ENCODE measurements at places on chromosomes 2 and 18.

- no peak for DNase-seq
These were observed 33.3 kb downstream of the PRKCE start for GRCh38 chr2:45684756-45685155.

- DNase-seq, result no peak
These were observed 39.3 kb upstream of the NRXN1 start for GRCh38 chr2:51071191-51071590.

DNA sequence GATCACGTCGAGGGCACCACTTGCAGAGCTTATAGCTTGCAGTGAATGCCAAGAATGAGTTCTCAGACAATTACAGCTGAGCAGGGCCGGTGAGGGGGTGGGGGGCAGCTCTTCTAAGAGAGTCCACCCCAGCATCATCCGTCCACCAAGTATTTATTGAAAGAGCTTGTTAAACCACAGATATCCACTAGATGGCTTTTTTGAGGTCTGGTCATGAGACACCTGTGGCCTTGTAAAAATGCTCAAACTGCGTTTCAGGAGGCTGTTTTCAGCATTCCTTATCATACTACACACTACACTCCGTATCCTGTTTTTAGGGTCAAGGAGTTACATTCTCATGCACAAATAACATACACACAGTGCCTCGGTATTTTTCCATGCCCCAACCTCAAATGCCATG is 51.5 kb downstream of the DNAJC10 start:
- peak; percentile 2 for DNase-seq

DNA sequence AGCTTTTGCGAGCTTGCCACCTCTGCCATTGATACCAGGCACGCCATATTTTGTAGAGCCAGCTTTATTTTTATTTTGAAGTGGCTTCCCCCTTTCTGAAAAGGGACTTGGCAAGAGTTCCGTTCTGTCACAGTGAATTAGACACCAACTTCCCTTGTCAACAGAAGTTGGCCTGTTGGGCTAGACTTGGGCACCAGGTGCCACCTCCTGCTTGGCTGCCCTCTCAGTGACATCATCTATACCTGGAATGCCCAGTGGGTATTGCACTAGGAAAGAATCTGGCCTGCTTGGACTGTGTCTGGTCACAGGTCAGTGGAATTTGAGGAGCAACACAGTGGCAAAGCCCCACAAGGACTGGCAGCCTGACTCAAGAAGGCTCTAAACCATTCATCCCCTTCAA is 101.0 kb downstream of the BCL2L11 start:
- no peak for DNase-seq

- no peak for DNase-seq
These were observed 103.3 kb downstream of the ST6GAL2 start for GRCh38 chr2:106782681-106783080.

- DNase-seq, result no peak
These were observed 259.0 kb downstream of the AGAP1 start for GRCh38 chr2:235752846-235753245.

GRCh38 chr2:99559075-99559662 is 69.4 kb upstream of the REV1 start:
- DNase-seq, result peak; percentile 78

DNA sequence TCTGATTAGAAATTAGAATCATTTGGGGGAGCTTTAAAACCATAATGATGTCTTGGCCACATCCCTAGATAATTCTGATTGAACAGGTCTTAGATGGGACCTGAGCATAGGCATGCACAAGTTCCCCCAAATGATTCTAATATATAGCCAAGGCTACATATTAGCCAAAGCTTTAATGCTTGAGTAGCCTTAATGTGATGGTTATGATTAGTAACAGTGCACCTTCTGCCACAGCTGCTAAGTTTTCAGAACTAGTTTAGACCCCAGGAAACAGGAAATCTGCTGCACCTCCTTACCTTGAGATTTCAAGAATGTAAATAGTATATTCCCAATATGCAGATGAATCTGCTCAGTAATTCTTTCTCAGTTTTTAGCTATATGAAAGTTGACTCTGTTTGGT is 119.8 kb downstream of the PTPN4 start:
- DNase-seq, result no peak

GRCh38 chr2:229205704-229206103 is 65.4 kb downstream of the PID1 start:
- no peak for DNase-seq

DNA sequence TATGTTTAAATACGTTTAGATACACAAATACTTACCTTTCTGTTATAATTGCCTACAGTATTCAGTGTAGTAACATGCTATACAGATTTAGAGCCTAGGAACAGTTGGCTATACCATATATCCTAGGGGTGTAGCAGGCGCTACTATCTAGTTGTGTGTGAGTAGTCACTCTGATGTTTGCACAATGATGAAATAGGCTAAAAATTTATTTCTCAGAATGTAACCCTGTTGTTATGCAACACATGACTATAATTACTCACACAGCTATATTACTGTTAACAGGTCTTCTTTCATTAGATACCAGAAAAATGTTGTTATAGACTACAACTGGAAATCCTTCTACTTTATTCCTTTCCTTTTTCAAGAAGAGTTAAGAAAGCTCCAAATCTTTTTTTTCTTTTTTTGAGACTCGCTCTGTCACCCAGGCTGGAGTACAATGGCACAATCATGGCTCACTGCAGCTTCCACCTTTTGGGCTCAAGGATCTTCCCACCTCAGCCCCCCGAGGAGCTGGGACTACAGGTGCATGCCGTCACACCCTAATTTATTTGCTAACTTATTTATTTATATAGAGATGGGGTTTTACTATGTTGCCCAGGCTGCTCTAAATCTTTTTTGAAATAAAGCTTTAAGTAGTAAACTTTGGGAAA is 48.5 kb downstream of the C2orf74 start:
- DNase-seq, result no peak

GRCh38 chr18:23825978-23826405 is 136.7 kb downstream of the LAMA3 start:
- no peak for DNase-seq

DNA sequence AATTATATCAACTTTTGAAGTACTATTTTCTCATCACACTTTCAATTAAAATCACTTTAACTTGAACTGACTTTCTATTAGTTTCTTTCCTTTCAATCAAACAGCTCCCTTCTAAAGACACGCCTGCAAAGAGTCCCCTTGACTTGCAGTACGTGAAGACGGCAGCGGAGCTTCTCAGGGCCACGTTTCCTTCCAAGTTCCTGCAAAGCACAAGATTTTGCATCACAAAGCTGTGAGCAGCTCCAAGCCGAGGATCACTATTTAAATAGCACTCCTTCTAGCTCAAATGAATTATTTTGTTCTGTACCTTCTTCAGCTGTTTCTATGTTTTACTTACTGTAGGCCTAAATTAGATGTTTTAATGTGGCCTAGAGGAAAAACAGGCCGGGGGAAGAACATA is 30.8 kb downstream of the SH3YL1 start:
- DNase-seq, result no peak

DNA sequence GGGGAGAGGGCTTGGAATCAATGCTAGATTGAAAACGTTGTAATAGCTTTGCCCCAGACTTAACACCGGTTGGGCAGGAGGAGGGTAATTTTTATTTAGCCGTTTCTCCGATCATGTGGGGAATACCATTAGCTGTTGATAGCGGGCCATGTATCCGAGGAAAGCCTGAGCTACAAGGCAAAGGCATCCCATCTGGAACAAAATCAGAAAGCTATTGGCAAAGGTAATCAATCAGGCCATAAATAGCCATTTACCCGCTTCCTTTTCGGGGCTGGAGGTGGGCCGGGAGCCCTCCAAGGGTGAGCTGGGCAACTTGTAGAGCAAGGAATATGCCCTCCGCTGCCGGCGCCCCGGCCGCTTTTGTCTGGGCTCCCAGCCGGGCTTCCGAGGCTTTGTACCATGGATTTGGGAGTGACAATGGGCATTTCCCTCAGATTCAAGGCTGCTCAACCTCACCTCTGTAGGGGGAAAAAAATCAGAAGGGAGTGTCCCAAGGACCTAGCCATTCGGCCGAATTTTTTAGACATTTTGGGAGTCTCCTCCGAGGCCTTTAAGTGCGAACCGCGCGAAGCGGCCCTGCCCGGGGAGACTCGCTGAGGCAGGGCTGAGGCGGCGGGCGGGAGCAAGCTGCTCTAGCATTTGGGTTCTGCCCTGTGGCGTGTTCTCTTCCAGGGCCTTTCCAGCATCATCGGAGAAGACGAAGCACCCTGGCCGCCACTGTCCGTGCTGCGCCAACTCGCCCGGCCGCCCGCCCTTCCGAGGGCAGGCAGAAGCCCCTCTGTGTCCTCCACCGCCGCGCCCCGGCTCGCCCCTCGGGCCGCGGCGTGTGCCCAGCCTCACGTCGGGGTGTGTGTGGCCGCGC is 1.1 kb upstream of the HOXD9 start:
- no peak for DNase-seq

DNA sequence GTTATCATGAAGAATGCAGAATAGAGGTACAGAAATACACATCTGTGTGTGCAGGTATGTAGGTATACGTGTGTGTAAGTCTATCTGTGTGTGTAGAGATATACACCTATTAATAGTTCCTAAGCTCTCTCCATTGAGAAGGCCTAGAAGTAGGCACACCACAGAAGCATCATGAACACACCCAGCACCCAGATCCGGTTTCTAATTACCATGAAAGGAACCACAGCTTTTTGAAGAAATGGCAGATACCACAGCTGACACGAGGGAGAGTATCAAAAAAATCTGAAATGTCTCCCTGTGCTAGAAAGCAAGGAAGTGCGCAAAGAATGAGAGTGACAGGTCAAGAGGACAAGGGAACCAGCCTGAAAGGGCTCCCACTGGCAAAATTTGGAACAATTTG is 27.7 kb upstream of the AP1S3 start:
- peak; percentile 20 for DNase-seq

DNA sequence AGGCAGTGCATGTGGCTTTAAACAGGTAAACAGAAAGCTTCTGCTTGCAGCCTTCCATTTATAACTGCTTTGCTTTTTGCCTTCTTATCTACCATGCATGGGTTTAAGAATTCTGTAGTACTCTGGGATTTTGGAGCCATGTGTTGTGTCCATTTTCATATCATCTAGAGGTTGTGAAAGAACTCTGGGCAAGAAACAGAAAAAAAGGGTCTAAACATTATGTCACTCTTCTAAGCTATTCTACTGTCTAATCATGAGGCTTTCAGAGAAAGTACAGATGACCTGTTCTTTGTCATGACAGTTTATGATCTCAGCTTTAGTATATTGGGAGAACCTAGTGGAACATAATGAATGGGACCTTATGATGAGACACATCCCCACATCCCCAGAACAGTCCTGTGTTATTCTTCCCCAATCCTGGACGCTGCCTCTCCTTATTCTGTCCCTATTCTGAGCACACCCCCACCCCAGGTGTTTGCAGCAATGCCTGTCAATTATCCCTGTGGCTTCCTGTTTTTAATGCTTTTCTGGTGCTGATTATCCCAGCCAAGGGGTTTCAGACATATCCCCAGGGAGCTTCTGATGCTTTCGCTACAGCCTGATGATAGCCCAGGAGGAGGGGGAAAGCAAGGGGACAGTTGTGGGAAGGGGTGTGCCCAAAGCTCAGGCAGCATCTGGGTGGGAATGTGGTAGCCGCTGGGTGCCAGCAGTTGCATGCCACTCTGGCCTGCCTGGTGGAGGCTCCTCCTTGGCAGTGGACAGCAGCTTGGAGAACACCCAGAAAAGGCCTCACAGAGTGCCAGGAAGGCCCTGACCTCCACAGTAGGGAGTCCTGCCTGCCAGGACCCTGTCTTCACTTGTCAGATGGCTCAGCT is 169.5 kb upstream of the MAP3K20 start:
- no peak for DNase-seq

DNA sequence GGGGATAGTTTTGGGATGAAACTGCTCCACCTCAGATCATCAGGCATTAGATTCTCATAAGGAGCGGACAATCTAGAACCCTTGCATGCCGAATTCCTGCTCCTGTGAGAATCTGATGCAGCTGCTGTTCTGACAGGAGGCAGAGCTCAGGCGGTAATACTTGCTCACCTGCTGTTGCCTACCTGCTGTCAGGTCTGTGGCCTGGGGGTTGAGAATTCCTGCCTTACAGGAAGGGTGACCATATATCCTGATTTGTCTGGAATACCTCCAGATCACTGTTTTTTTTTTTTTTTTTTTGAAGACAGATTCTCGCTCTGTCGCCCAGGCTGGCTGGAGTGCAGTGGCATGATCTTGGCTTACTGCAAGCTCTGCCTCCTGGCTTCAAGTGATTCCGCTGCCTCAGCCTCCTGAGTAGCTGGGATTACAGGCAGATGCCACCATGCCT is 21.7 kb downstream of the ACSL3 start:
- no peak for DNase-seq

GRCh38 chr2:153476816-153477635 is 1.5 kb downstream of the RPRM start:
- DNase-seq, result no peak

- DNase-seq, result peak; percentile 50
These were observed 157.8 kb downstream of the LDLRAD4 start for GRCh38 chr18:13376298-13376840.

DNA sequence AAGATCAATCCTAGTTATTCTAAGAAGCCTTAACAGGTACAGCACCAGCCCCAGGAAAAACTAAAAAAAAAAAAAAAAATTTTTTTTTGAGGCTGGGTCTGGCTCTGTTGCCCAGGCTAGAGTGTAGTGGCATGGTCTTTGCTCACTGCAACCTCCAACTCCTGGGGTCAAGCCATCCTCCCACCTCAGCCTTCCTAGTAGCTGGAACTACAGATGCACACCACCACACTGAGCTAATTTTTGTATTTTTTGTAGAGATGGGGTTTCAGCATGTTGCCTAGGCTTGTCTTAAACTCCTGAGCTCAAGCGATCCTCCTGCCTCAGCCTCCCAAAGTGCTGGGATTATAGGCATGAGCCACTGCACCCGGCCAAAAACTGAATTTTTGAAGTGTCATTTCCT is 10.3 kb upstream of the ALPK2 start:
- DNase-seq, result no peak

DNA sequence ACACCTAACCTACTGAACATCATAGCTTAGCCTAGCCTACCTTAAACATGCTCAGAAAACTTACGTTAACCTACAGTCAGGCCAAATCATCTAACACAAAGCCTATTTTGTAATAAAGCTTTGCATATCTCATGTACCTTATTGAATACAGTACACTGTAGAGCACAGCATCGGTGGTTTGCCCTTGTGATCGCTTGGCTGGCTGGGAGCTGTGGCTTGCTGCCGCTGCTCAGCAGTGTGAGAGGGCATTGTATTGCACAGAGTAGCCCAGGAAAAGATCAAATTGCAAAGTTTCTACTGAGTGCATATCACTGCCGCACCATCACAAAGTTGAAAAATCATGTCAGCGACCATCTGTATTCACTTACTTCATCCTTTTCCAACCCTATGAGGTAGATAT is 62.3 kb upstream of the NCK2 start:
- DNase-seq, result no peak

DNA sequence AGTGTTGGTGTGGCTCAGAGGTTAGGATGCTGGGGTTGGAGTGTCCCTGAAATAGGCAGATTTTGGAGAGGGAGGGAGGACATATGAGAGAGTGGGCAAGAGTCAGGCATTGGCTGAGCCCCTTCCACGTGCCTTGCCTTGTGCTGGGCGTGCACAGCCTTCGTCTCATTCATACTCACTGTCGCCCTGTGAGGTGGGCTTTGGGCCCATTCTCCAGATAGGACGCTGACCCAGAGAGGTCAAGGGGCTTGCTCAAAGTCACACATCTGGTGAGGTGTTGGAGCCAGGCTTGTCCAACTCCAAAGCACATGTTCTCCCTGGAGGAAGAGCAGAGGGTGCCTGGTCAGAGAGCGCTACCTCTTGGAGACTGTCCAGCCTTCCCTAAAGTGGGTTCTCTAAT is 166.8 kb downstream of the DYSF start:
- DNase-seq, result no peak
